Thyroid gland (tissue), 4 donors: ENCODE measurements at places on chromosomes 6 and 20.

- DNase-seq = no peak
- H3K4me1 ChIP-seq = peaks cover 12% of the 10 kb centered on the region
- H3K36me3 ChIP-seq = no peaks in the 10 kb centered on the region
These were observed 143.5 kb upstream of the AKAP12 start for GRCh38 chr6:151096255-151096612.

DNA sequence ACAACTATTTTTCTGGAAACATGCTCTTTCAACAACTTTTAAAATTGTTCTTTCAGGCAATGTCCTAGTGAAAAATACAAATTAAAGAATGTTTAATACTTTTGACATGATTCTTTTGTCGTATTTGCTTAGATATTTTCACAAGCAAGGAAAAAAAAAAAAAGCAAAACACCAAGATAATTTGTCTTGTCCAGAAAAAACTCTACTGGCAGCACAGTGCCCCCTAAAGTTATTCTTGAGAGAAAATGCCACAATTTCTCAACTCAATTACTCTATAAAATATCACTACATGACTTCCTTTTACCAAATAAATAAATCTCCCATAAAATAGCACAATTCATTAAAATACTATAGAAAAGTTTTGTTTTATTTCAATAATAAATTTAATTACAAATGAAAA lies 652.5 kb upstream of the EPHA7 start:
- no peak overlapping the region for H3K27ac ChIP-seq
- H3K4me1 ChIP-seq = no peaks in the 10 kb centered on the region
- no peak for DNase-seq

DNA sequence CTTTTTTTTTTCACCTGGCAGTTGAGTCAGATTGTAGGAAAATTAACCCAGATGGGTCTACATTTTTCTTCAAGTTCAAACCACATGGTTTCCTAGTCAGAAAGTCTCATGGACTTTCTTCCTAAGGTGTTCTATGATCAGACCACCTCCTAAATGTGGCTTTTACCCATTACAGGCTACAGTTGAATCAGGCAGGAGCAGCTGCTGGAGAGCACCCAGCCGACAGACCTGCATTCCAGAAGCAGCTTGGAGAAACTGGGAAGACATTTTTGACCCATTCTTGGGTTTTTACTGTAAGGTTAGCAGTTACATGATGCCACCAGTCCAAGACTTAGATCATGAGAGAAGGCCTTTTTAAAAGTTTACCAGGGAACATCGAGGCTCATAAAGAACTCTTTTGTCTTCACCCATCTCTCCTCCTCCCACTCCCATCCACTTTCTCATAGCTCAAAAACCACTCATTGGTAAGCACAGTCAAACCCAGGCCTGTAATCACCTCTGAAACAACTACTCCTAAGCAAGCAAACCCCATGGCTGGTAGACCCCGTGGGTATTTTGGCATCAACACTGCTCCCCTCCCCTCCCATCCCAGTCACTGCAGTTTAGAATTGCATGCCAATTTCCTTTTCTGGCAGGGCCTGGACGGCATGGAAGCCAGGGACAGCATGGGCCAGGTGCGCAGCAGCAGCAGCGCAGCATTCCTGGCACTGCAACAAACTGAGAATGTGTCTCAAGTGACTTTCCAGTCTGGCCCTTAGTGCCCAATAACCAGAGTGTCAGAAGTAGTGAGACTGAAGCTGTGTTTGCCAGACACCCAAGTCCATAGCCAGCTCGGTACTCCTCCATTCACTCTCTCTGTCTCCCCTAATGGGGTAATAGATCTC lies 113.7 kb downstream of the CLIC5 start:
- DNase-seq = peak; percentile 10
- no peak overlapping the region for H3K4me3 ChIP-seq
- no peaks in the 10 kb centered on the region for H3K27me3 ChIP-seq
- no peak overlapping the region for H3K27ac ChIP-seq
- no peaks in the 10 kb centered on the region for H3K36me3 ChIP-seq
- no peaks in the 10 kb centered on the region for H3K4me1 ChIP-seq

DNA sequence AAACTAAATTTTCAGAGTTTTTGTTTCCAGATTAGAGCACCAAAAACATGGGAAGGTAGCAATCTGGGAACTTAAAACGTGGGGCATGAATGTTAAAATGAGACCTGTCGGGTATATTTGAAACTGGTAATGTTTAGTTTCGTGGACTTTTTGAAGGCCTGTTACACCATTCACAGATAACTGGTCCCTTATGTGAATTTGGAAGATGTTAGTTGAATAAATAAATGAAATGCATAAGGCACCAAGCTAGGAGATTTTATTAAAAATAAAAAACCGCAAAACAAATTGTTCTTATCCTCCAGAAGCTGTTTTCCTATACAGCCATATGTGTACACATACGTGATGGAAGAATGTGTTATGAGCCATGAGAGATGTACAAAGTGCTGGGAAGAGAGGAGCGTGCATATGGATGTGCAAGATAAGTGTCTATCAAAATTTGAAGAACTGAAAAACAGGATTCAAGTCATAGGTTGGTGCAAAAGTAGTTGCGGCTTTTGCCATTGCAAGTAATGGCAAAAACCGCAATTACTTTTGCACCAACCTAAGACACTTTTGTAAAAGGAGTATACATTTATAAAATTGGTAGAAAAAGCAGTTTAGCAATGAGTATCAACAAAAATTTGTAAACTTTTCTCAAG lies 700 bp upstream of the MCUR1 start:
- DNase-seq = no peak
- H3K36me3 ChIP-seq = no peaks in the 10 kb centered on the region
- H3K4me1 ChIP-seq = peaks cover 29% of the 10 kb centered on the region
- no peaks in the 10 kb centered on the region for H3K27me3 ChIP-seq
- H3K4me3 ChIP-seq = no peak overlapping the region

DNA sequence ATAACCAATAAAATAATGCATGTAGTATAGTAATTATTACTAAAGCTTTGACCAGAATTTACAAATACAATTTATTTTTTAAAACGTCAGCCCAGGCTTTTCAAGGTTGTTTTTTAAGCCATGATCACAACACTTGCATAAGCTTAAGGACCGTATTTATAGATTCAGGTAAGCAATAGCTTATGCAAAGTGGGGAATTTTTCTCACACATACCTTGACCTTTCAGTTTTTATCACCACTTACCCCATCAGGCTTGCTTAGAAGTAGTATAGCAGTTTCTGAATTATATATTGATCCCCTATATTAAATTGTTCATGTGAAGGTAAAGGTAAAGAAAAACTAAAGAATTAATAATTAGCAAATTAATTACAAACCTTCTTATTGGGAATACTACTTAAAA lies 232.3 kb upstream of the FKBP1C start:
- no peaks in the 10 kb centered on the region for H3K27me3 ChIP-seq
- H3K36me3 ChIP-seq = no peaks in the 10 kb centered on the region
- H3K27ac ChIP-seq = no peak overlapping the region
- no peaks in the 10 kb centered on the region for H3K4me1 ChIP-seq
- no peak for DNase-seq
